ENCODE measurements at places on chromosomes 7 and 10.
A peak's percentile ranks its signal among the peaks of the same experiment; 100 is the strongest.

GRCh38 chr10:74916283-74916682 is 89.9 kb downstream of the KAT6B start:
- DNase-seq, result no peak

DNA sequence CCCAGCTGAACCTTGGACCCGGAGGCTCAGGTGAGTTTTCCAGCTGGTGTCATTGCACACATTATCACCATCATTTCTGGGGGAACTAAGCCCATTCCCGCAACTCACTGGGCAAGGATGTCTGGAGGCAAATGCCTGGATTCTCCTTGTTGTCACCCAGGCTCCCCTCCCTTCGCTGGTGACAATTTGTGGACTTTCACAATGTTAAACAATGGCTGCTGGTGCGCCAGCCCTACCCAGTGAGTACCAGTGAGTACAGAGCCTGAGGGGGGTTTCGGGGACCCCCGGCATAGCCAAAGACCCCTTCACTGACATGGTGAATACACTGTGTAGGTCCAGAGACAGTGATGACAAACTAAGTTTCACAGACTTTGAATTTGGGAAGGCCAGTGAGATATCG is 189.2 kb downstream of the ADARB2 start:
- DNase-seq, result no peak

GRCh38 chr10:44422570-44423101 is 37.7 kb upstream of the CXCL12 start:
- no peak for DNase-seq

DNA sequence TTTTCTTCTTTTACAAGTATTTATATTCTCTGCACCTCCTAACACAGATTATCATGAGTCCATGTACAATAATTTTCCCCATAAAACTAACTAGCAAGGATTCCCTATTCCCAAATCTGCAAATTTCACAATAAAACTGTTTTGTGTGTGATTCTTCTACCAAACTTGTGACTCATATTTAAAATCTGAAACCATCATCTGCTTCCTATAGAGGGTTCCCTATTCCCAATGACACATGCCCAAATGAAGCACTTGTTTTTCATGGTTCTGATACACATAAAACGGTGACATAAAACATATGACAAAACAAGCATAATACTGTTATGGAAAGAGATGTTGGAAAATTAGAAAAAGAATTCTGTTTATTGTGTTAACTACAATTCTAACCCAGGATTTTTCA is 657.6 kb downstream of the PARD3 start:
- no peak for DNase-seq

DNA sequence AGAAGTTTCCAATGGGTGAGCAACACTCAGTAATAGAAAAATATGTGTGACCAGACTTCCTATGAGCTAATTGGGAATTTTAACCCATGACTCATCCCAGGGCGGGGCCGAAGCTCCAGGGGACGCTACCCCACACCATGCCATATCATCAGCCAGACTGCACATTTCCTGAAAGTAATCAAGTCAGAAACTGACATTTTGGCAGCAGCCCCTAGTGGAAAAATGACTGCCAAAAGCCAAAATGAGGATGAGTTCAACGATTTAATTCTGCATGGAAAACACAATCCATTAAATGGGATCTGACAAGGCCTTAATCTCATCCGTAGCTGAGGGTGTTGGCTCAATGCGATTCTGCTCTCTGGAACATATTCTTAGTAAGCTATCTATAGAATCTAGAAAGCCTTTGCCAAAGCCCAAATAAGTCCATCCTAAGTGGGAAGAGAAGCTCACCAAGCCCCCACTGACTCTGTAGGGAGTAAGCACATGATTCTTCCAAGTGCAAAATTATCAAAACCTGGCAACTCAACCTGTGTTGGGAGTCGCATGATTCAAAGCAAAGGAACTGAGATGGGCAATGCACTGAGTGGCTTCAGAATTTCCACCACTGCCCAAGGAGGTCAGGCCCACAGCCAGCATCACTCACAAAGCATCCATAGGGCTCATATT is 93.1 kb upstream of the PDE1C start:
- DNase-seq, result no peak

GRCh38 chr10:132048294-132048667 is 17.5 kb upstream of the JAKMIP3 start:
- DNase-seq, result no peak

DNA sequence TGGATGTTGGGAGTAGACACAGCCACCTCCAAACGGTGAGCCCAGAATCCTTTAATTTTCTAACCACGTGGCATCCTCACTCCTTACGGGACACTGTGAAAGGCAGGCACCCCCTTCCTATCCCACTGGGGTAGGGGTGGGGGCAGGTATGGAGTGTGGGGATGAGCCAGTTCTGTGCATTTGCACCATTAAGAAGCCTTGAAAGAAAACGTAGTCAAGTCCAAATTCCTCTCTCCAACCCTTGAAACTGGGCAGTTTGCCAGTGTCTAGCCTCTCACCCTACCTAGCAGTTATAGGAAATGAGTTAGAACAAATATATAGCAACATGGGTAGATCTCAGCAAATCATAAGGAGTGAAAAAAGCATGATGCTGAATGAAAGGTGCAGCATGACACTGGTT is 92.4 kb upstream of the LEP start:
- DNase-seq, result no peak

DNA sequence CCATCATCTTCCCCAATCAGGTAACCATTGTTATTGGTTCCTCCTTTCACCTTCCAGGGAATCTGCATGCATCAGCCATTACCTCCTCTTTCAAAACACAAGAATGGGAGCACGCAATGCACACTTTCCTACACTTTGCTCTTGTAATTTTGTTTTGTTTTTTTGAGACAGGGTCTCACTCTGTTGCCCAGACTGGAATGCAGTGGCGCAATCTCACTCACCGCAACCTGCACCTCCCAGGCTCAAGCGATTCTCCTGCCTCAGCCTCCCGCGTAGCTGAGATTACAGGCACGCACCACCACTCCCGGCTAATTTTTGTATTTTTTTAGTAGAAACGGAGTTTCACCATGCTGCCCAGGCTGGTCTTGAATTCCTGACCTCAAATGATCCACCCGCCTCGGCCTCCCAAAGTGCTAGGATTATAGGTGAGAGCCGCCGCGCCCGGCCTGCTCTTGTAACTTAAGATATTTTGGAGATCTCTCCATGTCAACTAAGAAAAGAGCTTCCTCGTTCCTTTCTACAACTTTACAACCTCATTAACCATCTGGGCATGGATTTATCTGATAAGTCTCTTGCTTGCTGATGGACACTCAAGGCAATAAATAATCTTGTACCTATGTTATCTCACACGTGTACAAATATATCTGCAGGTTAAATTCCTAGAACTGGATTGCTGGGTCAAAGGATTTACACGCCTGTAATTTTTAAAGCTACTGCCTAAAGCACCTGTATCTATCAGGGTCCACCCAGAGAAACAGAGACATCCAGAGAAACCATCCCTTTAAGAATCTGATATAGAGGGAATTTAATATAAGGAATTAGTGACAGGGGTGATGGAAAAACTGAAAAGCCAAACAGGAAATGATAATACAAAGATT is 4.2 kb downstream of the CYTH3 start:
- no peak for DNase-seq

GRCh38 chr10:96586419-96587263 is at the start of gene TM9SF3:
TM9SF3 (minus strand) TSS chr10:96587012; CDS start chr10:96586835, 177 bp downstream.
- DNase-seq, result peak; percentile 92

DNA sequence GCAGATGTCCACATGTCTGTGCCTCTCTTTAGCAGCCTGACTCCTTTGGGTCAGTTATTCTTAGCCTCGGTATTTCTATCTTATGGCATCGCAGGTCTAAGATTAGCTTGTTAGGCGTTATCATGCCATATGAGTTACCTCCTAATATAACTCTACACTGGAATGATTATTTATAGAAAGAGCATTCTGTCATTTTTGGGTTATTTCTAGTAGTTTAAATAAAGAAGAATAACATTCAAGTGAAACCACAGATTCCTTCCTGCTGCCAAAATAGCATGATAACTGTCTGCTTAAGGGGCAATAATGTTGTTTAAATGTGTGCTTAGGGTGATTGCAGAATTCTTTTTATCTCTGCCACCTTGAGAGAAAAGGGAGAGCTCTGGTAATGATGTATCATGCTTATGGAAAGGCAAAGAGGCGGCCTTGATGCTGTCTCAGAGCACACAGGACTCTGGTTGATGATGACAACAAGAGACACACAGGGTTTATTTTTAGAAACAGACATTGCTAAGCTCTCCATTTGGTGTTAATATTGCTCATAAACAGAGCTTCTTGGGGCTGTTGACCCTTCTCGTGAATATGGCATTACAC is 10.4 kb downstream of the HDAC9 start:
- no peak for DNase-seq

- DNase-seq, result no peak
Observed at GRCh38 chr7:43148161-43148731, 35.8 kb downstream of the HECW1 start.

DNA sequence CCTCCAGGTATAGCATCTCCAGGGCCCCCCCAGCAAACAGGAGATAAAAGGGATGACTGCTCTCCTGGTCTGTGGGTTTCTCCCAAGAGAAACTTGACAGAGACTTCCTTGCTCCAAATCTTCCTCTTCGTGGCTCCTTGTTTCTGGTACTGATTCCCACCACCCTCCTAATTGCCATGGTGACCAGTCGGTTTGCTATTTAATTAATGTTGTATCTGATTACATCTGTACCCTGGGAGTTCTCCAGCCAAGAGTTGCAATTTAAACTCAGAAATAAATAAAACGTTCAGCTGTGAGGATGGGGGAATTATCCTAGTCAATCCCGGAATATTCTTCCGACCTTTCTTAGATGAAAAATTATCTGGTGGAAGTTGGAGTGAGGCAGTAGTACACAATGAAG is 264.7 kb downstream of the PAXIP1 start:
- DNase-seq, result no peak

DNA sequence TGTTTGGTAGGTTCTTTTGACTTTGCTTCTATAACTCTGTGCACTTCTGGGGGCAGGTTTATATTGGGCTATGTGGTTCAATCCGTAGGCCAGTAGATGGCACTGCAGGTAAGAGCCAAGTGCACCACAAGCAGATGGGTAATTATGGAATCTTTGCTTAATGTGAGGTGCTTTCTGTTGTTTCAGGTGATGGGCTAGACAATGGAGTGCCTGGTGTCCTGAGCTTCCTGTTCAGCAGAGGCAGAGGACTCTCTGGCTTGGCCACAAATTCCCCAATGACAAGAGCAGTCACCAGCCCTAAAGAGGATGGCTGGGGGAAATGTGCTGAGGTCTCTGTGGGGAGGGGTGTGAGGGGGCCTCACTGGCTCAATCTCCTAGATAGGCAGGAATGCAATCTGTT is 455.0 kb downstream of the CCSER2 start:
- no peak for DNase-seq

- no peak for DNase-seq
Observed at GRCh38 chr7:152968514-152968913, 209.0 kb downstream of the ACTR3B start.

- no peak for DNase-seq
Observed at GRCh38 chr7:52571026-52571425, 464.4 kb upstream of the POM121L12 start.

DNA sequence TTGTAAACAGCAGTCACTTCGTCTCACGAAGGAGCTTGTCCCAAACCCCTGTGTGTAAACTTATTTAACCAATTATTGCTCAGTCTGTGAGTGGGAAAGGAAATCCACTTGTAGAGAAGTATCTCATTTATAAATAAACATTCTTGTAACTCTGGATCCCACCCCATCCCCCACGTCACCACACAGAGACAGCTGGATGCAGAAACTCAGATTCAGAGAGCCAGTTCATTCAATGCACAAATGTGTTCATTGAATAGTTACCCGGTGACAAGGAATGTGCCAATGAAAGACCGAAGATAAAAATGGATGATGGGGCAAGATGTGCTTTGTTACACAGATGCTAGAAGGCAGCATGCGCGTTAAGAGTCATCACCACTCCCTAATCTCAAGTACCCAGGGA is 8.3 kb upstream of the OCM start:
- no peak for DNase-seq

DNA sequence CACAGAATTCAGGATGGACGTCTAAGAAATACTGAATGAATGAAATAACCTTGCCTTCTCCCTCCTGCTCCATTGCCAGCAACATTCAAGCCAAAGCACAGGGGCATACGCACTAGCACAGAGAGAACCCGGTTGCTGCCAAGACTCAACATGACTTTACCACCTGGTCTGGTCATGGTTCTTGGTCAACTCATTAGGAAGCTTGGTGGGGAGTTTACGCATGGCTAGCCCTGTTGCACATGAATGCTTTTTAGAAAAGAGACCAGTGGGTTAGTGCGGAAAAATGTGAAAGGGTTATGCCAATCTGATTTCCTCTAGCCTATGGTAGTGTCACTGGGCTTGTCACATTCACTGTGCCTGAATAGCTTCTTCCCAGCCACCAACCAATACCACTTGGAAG is 187.6 kb upstream of the NEBL start:
- no peak for DNase-seq

GRCh38 chr7:149202831-149203231 is 7.5 kb downstream of the ZNF282 start:
- DNase-seq, result no peak

- DNase-seq, result no peak
Observed at GRCh38 chr10:77598606-77599005, 39.0 kb downstream of the KCNMA1 start.

- DNase-seq, result no peak
Observed at GRCh38 chr7:19178595-19178994, 33.4 kb upstream of the FERD3L start.

- DNase-seq, result no peak
Observed at GRCh38 chr10:58239561-58240169, 28.0 kb downstream of the IPMK start.

DNA sequence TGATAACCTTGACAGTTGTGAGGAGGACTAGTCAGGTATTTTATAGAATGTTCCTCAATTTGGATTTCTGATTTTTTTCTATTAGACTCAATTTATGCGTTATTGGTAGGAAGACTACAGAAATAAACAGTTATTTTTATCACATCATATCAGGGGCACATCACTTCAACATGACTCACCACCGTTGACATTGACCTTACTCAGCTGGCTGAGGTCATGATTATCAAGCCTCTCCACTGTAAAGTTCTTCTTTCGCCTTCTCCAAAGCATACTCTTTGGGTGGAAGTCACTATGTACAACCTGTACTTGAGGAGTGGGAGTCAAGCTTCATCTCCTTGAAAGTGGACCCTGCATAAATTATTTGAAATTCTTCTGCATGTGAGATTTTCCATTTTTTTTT is 194.3 kb upstream of the IGFBP3 start:
- no peak for DNase-seq

DNA sequence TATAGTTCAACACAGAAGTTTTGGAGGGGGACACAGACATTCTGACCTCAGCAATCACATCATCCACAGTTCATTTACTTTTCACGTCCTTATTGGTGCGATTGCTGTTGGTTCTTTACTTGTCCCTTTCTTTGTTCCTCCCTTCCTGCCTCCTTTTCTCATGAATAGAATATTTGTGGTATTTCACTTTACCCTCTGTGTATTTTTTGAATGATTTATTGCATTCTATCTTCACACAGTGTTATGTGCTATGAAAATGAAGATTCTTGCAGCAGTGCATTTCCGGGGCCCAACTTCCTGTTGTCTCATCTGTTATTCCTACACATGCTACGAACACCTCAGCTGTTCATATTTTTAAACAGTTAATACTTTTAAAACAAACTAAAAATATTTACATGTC is 179.6 kb downstream of the ZMYND11 start:
- no peak for DNase-seq

GRCh38 chr10:111082102-111082975 is 5.5 kb downstream of the ADRA2A start:
- DNase-seq, result no peak
